ENCODE measurements at places on chromosomes 12 and 14.

GRCh38 chr12:95336387-95337067, 118.9 kb downstream of the VEZT start:
- DNase-seq, result peak; percentile 97

- peak; percentile 22 for DNase-seq
Observed at GRCh38 chr12:130460611-130461446, 123.1 kb downstream of the PIWIL1 start.

DNA sequence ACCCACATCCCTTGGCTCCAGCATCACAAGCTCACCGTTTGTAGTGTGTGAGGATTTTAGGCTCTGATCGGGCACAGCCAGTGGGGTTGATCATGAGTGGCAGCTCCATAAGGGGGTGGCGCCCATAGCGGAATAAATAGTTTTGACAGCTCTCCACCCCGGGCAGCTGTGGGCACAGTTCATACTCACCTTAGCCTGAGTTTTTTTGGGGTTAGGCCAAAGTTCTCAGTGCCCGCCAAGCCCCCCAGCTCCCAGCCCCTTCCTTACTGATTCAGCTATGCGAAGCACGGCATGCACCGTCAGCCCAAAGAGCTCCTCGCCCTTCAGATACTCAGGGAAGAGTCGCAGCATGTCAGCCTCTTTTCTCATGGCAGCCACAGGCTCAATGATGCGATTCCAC, 6.0 kb upstream of the PRKAG1 start:
- DNase-seq, result no peak

- no peak for DNase-seq
Observed at GRCh38 chr12:71385155-71385554, 54.4 kb upstream of the LGR5 start.

- no peak for DNase-seq
Observed at GRCh38 chr14:64870160-64870559, 9.5 kb downstream of the SPTB start.

- DNase-seq, result no peak
Observed at GRCh38 chr12:82835217-82835616, 148.5 kb downstream of the TMTC2 start.

GRCh38 chr12:88393017-88393767, 187.1 kb downstream of the KITLG start:
- peak; percentile 71 for DNase-seq

DNA sequence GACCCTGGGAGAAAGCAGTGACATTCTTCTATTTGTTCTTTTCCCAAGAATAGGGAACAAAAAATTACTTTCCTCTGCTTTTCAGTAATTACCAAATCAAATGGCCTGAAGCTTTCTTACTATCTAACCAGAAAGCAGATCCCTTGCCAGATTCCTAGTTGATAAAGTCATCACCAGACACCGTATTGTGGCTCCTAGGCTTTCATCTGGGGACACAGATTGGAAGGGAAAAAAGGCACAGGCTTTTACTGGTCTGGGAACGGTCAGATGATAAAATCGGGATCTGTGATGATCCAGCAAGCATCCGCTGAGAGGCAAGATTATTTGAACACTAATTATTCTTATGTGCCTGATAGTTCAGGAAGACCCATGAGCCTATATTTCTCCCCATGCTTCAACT, 79.1 kb upstream of the BCL2L14 start:
- no peak for DNase-seq

DNA sequence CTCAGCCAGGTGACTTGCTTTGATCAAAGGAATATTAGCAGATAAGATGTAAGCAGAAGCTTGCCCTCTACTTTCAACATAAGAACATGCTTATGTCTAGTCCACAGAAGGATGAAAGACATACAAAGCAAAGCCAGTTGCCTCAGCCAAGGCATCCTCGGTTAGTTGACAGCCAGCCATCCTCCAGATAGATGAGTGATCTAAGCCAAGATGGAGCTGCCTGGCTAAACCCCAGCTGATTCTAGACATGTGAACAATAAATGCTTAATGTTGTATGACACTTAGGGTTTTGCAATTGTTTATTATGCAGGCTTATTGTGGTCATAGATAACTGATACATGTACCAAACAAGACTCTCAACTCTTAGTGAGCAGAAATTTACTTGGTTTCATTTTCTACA, 157.6 kb upstream of the TMTC2 start:
- DNase-seq, result no peak

Data from DMS53 (cell line).